BE2C (cell line): ENCODE measurements at places on chromosomes 13 and 19.
A peak's percentile ranks its signal among the peaks of the same experiment; 100 is the strongest.

GRCh38 chr19:51714848-51715247 lies 8.9 kb downstream of the HAS1 start:
- DNase-seq: no peak

- no peak for DNase-seq
These were observed 13.3 kb upstream of the PSMD8 start for GRCh38 chr19:38360839-38361631.

DNA sequence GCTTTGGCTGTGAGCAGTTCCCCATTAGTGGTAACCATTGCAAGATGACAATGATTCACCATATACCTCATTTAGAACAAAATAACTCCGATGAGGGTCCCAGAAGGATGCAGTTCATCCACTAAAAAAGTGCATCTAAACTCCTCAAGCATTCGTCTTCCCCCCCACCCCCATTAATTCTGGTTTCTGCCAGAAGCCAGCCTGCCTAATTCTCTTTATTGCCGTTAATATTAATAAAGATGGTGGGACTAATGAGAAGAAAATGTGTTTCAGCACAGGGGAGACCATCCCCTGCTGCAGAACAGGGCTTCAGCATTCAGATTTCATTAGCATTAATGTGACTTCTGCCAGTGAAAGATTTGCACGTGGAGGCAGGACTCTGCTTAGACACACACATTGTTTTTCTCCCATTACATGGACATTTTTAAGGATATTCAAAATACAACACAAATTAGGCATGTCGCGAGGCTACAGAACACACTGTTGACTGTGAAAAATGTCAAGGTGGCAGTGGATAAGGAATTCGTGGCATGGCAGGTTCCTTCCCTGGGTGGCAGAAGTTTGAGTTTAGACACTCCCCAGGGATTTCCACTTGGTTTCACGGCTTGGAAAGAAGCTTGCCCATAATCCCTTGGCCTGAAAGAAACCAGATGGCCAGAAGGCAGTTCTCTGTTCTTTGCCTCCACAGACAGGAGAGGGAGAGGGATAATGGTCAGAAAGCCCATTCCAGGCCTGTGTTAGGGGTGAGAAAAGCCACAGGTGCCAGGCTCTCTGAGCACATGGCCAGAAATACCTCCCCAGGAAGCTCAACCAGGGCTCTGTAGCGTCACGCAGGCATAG lies 236.5 kb downstream of the FOXO1 start:
- DNase-seq: no peak

- no peak for DNase-seq
These were observed 40.1 kb upstream of the GTF3A start for GRCh38 chr13:27384285-27384684.

- DNase-seq: peak; percentile 56
These were observed 12.7 kb downstream of the NPAS1 start for GRCh38 chr19:47032171-47032811.
